H9 (cell line): ENCODE measurements at places on chromosomes 7 and 10. TPM values are rescaled to one million over a fixed set of nuclear protein-coding genes. Genes with fewer than 3 reads are reported as not detected.

DNA sequence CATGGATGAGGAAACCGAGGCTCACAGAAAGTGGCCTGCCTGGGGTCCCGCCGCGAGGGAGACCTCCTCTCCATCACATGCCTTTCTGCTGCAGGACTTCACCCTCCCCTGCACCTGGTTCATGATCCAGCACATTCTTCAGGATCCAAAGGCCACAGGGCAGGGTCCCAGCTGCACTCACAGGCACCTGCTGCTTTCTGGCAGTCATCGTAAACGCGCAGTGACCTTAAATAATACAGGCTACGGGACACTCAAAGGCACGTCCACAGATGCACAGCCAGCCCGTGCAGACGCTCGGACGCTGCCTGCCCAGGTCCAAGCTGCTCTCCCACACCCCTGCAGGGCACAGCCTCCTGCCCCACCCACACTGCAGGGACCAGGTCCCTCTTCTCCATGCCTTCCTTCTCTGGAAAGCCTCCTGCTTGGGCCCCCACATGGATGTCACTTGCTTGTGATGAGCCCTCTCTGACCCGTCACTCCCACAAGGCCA lies 49.9 kb downstream of the CALML3 start:
- DNase-seq: no peak

The CCDC146 gene
- 0.37 and 0.72 TPM in 2 replicates for total RNA-seq

The STOX1 gene
- 5.8 and 5.9 TPM in 2 replicates for total RNA-seq

- DNase-seq: no peak
These were observed 14.3 kb upstream of the ELN start for GRCh38 chr7:74013539-74014272.

GRCh38 chr7:24462117-24462516 lies 111.1 kb upstream of the PALS2 start:
- no peak for DNase-seq

GRCh38 chr7:25805027-25805687 lies 346.8 kb upstream of the NFE2L3 start:
- DNase-seq: no peak

The TPST1 gene
- total RNA-seq: 12.5 and 15.9 TPM in 2 replicates

The FAM25G gene
- total RNA-seq: not detected in 2 replicates

GRCh38 chr7:105776986-105777910 lies 99.2 kb downstream of the ATXN7L1 start:
- DNase-seq: no peak

DNA sequence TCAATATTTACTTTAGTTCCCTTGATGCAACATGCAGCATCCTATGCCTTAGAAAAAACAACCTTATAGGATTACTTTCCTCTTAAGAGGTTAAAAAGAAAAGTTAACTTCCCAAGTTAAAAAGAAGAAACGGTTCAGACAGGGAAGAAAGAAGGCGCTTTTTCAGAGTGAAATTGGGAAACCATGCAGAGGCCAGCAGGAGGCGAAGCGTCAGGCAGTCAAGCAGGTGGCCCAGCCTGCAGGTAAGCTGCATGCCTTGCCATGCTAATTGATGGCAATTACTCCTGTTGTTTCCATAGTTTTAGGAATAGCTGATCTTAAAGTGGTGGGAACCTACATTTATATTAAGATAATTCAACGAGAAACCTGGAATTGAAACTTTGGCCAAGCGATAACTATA lies 302.6 kb upstream of the SP4 start:
- peak; percentile 62 for DNase-seq

- DNase-seq: peak; percentile 19
These were observed 6.7 kb upstream of the JAKMIP3 start for GRCh38 chr10:132058793-132059759.

DNA sequence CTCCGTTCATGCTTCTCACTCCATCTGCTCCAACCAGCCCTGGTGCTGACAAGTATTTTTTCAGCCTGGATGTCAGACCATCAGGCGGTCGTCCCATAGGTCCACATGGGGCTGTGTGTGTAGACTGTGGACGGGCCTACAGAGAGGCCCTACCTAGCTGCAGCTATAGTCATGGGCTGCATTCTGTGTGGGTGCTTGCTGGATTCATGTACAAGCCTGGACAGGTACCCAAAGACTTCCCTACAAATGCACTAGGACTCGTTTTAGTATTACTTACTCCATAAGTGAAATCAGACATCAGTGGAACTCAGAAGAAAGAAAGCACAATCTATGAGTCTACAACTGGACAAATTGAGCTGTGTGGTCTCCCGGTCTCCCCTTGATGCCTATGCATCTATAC lies 146.8 kb downstream of the PKD1L1 start:
- DNase-seq: no peak

DNA sequence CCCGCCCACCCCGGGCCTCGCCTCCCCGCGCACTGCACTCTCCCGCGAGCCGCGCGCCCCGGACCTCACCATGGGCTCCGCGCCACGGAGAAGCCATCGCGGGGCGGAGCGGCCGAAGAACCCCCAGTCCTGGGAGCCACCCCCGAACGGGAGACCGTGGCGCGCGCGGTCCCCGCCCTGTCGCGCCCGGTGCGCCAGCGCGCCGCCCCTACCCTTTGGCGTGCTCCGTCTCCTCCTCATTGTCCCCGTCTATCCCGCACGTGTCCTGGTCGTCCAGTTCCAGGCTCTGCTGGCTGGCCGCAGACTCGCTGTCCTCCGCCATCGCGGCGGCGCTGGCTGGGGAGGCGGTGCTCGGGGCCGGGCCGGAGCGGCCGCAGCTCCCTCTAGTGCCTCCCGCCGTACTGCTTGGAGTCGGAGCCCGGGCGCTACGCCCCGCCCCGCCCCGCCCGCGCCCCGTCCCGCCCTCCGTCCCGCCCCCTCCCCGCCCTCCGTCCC lies at the start of gene NMT2:
TSS of gene NMT2 (minus strand) at position 403 of the 495 bp plus-strand sequence. CDS start at position 322, 81 bp downstream.
- peak; percentile 89 for DNase-seq

The LIPN gene
- total RNA-seq: not detected in 2 replicates

DNA sequence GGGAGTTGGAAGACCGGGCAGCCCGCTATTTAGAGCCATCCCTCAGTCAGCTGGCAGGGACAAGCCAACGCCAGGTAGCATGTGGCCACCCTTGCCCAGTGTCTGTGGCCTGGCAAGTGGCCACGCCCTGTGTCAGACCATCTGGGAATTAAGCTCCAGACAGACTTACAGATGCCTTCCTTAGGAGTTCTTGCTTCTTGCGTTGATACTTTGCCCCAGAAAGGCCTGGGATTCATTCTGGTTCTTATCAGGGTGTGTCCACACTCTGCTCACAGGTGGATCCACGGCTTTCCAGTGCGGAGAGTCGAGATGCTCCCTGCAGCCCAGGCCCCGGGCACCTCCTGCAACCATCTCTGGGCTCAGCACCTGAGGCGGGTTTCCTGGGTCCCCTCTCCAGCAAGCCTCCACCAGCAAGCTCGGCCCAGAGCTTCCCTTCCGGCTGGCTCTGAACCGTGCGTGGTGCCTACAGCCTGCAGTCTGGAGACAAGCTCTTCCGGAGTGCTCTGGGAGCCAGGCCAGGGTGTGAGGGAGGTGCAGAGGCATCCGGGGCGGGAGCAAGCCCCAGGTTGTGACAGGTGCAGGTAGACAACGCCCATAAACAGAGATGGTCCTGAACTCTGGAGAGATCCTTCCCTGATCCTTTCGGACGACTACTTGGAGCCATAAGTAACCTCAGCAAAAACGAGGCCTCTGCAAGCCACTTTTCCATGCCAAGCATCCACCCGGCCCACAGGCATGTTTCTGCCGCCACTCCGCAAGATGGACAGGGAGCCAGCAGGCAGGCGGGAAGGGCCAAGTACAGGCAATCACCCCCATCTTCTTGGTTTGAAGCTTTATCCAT lies 32.3 kb upstream of the PPIF start:
- no peak for DNase-seq

GRCh38 chr10:132846631-132847415 lies 60.9 kb upstream of the NKX6-2 start:
- DNase-seq: peak; percentile 25

- no peak for DNase-seq
These were observed 446.4 kb downstream of the PTPRN2 start for GRCh38 chr7:158141221-158141582.

GRCh38 chr7:112701456-112701855 lies 88.7 kb downstream of the TMEM168 start:
- DNase-seq: no peak

The LBX1 gene
- not detected in 2 replicates for total RNA-seq

DNA sequence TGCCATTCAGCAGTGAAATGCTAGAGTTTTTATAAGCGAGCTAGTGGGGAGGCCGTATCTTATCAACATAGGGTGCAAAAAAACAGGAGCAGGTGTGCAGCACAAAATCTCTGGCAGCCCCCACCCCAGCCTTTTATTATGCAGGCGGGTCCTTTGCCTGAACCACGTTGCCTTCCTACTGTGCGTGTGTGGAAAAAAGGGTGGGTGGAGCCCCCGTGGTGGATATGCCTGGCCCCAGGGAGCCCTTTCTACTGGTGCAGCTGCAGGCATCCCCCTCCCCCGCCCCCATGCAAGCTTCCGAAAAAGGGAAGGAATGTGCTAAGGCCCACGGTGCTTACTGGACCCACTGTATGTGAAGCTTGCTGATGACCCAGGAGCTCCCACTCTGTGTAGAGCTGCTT lies 175.9 kb downstream of the USP6NL start:
- DNase-seq: peak; percentile 47

DNA sequence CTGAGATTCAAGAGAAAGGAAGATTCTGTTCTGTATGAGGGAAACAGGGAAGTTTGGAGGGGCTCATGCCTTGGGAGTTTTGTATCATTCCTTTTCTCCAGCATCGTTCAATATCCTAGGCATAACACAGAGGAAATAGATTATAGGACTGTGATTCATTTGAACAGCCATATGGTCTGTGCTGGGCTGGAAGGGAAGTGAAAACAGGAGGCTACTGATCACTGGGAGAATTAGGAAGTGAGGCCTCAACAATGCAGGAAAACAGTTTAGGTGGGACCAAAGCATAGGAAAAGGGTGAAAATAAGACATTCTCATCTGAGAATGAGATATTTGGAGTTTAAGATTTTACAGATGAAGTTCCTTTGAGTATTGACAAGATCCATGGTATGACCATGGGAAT lies 70.7 kb upstream of the MKX start:
- DNase-seq: no peak
